ENCODE measurements at places on chromosomes 5 and 9.

DNA sequence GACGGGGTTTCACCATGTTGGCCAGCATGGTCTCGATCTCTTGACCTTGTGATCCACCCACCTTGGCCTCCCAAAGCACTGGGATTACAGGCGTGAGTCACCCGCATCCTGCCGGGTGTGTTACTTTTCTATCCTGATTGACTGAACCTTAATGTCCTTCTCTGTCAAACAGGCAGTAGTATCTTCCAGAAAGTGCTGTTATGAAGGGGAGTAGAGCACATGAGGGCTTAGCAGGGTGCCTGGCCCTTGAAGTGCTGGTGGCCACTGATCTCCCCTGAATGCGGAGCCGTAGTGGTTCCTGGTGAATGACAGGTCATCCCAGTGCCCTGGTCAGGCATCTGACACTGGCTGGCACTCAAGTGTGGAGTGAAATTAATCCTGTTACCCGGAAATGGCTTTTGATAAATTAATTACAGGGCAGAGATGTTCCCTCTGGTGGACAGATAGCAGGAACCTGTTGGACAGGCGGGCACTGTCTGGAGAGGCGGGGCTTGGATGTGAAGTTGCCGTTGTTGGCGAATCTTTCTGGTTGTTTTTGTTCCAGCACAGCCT is 28.4 kb downstream of the PRRC2B start:
- no peak for DNase-seq

DNA sequence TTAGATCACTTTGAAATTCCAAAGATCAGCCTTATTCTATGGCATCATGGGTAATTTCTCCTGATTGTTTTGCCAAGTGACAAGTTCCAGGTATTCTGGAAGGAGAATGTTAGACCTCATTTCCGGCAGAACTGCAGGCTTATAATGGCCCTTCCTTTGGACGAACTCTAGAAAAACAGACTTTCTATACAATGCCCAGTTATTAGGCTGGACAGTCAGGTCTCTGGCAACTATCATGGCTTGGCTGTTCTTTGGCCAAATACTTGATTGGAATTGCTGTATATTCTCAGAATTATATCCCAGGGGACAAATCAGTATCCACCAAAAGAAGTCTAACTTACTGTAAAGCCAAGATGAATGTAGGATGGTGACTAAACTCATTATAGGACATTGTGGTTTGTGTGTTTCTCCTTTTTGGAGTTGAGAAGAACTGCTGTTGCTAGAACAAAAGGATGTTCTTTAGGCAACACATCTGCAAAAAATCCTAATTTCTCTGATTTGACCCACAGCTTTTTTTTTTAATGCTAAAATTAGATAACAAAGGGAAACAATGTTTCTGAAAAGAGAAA is 69.0 kb downstream of the ADAMTSL1 start:
- peak; percentile 81 for DNase-seq

GRCh38 chr9:37415011-37415719 is 7.3 kb upstream of the GRHPR start:
- peak; percentile 87 for DNase-seq

- no peak for DNase-seq
Measured at GRCh38 chr5:74618106-74618505, 22.4 kb downstream of the ENC1 start.

GRCh38 chr5:168401226-168401625 is 85.0 kb upstream of the RARS1 start:
- DNase-seq = no peak
